Gastroesophageal sphincter (tissue), 4 donors: ENCODE measurements at places on chromosomes 13 and 19. TPM values are rescaled to one million over a fixed set of nuclear protein-coding genes. Genes with fewer than 3 reads are reported as not detected.
A peak's percentile ranks its signal among the peaks of the same experiment; 100 is the strongest.

ZNF66 gene
- total RNA-seq, result 1.7 TPM

MCEMP1 gene
- 0.96 TPM for total RNA-seq

SHC2 gene
- 24.6 TPM for total RNA-seq

RDH8 gene
- total RNA-seq, result not detected

CEP89 gene
- 21.5 TPM for total RNA-seq

PCDH20 gene
- total RNA-seq, result 9.2 TPM

DNA sequence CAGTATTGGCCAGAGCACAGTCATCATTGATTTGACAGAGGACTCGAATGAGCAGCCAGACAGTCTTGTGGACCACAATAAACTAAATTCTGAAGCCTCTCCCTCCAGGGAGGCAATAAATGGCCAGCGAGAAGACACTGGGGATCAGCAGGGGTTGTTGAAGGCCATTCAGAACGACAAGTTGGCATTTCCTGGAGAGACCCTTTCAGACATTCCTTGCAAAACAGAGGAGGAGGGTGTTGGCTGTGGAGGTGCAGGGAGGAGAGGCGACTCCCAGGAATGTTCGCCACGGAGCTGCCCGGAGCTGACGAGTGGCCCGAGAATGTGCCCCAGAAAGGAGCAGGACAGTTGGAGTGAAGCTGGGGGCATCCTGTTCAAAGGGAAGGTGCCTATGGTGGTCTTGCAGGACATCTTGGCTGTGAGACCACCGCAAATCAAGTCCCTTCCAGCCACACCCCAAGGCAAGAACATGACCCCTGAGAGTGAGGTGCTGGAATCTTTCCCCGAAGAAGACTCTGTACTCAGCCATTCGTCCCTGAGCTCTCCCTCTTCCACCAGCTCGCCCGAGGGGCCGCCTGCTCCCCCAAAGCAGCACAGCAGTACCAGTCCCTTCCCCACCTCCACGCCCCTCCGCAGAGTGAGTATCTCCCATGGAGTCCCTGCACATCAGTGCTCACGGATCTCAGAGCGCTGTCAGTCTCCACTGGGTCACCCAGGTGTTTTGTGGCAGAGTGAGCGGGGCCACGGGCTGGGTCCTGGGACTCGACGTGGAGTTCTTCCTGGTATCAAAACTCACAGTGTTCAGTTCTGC lies 6.9 kb downstream of the CHAF1A start:
- ATAC-seq, result no peak

DNA sequence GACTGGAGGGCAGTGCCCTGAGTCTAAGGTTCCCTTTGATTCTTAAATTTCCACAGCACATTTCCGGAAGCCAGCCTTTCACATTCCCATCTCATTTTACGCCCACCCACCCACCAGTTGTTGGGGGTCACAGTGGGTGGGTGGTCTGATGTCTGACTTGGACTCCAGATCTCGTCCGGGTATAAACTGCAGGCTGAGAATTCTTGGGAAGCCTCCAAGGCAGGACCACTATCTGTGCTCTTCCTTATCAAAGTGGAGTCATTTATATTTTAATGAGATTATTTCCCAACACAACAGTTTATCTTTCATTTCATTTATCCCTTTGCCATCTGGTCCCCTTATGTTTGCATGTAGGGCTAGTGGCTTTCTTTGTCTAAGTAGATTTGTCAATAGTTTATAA lies 3.6 kb upstream of the FAM124A start:
- ATAC-seq, result no peak

- ATAC-seq, result no peak
Measured at GRCh38 chr13:21338156-21338555, 120.9 kb downstream of the ZDHHC20 start.

DNA sequence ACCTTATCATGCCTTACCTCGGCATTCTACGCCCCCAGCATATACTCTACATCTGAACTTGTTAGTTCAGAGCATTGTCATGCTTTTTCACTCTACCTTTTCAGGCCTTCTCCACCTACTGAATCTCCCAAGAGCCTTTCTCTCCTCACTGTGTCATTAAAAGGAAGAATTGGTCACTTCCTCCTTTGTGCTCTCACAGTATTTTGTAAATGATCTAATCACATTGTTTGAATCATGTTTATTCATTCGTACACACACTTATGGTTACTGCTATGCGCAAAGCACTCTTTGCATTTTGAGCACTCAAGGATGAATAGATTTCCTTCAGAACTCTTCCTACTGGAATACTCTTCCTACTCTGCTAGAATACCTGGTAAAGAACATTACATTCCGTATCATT lies 15.8 kb upstream of the ELF1 start:
- ATAC-seq, result no peak

GRCh38 chr13:30017880-30018279 lies 167.5 kb upstream of the UBL3 start:
- no peak for ATAC-seq

DNA sequence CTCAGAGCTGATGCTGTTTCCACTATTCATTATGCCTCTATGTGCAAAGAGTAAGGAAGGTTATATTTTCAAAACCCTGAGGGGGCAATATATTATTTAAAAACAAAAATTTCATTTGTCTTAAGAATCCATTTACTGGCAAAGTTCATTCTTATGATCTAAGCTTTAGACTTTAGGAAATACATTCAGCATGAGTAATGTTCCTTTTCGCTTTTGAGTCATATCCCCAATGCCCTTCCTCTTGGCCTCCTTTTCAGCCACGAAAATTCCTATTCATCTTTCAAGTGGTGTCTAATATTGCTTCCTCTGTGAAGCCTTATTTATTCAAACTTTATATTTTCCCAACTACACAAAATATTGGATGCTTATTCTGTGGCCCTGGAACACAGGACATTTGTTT lies 1317.0 kb downstream of the PCDH9 start:
- peak; percentile 73 for ATAC-seq

DNA sequence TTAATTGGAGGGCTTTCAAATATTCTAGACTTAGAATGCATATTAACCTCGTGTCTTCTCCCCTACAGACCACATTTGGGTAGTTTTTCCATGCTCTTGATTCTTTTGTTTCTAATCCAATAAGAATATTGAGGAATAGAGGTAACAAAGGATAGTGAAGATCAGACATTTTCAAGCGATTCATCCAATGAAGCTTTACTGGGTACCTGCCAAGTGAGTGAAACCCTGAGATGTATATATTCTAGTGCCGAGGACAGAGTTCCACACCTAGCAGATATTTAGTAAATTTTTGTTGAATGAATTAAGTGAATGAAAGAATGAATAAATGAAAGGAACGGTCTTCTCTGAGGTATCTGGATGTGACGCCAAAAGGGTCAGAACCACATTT lies 442 bp upstream of the RFC3 start:
- ATAC-seq, result peak; percentile 23

- no peak for ATAC-seq
Measured at GRCh38 chr13:27133889-27134288, 37.7 kb downstream of the USP12 start.

DNA sequence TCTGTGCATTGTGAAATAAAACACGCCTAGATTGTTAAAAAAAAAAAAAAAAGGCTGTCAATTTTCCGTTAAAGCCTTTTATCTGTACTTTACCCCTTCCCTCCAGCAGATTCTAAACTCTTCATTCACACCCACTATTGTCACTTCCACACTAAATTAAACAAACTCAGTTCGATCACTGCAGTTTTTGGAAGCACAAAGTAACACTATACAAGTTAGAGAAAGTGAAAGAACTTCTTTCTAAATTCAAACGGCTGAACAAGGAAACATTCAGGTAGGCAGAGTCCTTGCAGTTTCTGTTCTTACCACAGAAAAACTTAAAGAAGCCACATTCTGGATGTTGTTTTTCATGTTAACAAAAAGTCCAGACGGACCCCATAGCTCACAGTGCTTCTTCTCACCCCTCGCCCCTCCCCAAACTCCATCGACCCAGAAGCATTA lies 27.5 kb upstream of the UBE2L5 start:
- ATAC-seq, result no peak

DNA sequence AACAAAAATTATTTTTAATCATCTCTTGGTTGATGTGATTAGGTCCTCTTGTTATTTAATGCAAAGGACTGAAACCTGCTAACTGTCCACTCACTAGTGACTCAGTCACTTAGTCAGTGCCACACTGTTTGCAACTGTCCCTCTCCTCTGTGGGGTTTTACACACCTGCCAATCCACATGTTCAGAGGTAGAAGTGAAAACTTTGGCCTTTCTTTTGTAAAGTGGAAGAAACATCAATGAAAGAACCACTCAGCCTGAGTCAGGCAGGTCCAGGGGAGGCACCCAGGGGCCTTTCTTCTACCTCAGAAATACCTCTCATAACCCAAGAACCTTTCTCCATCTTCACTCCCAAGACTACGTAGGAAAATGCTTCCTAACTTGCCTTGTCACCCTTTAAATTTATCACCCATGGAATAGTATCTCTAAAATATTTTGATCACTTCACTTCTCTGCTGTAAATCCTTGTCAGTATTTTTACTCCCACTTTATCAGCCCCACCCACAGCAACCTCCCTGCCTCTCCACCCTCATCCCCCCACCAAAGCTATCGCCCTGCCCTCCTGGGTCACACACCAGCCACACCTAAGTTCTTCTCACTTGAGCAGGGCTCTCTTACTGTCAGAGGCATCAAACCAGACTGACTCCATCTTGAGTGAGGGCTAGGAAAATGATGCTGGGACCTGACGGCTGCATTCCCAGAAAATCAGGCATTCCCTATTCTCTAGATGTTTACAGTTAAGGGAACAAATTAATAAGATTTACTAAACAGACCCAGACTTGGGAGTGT lies 29.6 kb upstream of the EEF1AKMT1 start:
- no peak for ATAC-seq

GRCh38 chr13:21661097-21661909 lies 9.6 kb upstream of the FGF9 start:
- no peak for ATAC-seq

GRCh38 chr13:31007417-31007816 lies 75.0 kb downstream of the TEX26 start:
- no peak for ATAC-seq

GRCh38 chr13:61852116-61852619 lies 436.5 kb upstream of the PCDH20 start:
- ATAC-seq, result no peak

DNA sequence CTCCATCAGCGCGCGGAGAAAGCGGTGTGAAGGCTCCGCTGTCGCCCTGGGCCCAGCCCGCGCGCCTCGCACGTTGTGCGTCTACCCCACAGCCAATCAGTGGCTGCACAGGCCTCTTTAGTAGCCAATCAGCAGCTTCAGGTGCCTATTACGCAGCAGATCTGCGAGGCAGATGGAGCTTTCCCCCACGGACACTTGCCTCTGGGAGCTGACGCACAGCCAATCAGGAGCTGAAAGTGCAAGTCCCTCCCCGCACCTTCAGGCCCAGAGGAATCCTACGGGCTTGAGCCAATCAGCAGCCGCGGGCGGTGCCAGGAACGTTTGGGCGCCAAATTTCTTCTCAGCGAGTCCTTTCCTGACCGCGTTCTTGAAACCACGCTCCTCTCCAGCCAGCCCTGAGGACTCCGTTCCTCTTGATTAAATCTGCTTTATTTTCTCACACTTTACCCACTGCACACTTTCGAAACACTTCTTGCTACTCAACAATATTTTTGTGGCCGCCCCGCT lies 39.9 kb downstream of the SIGLEC7 start:
- no peak for ATAC-seq

GRCh38 chr13:31168166-31168565 lies 6.5 kb upstream of the HSPH1 start:
- no peak for ATAC-seq

DNA sequence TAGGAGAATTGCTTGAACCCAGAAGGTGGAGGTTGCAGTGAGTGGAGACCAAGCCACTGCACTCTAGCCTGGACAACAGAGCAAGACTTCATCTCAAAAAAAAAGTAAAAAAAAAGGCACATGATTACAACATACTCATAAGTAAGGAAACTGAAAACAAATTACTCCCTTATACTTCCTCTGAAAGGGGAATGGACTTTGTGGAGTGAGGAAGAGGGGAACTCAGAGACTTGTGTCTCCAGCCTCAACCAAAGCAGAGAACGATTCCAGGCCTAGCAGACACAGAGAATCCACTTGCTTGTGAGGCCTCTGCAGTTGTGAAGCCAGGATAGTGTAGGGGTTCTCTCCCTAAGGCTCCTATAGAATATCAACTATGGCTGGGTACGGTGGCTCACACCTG lies 4.3 kb upstream of the LATS2 start:
- no peak for ATAC-seq

DNA sequence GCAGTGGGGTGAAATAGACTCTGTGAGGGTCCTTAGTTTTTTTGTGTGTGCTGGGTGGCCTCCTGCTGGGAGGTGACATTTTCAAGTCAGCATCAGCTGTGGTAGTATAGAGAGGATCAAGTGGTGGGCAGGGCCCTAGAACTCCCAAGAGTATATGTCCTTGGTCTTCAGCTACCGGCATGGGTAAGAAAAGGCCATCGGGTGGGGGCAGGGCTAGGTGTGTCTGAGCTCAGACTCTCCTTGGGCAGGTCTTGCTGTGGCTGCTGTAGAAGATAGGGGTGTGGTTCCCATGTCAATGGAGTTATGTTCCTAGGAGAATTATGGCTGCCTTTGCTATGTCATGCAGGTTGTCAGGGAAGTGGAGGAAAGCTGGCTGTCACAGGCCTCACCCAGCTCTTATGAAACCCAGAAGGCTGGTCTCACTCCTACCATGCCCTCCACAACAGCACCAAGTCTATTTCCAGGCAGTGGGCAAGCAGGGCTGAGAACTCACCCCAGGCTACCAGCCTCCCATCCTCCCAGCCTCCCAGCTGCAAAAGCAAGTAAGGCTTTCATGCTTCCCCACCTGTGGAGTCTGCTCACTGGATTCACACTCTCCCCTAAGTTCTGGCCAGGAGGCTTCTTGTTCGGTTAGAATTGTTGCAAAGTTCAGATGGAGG lies 130.6 kb upstream of the SOX1 start:
- ATAC-seq, result no peak

DNA sequence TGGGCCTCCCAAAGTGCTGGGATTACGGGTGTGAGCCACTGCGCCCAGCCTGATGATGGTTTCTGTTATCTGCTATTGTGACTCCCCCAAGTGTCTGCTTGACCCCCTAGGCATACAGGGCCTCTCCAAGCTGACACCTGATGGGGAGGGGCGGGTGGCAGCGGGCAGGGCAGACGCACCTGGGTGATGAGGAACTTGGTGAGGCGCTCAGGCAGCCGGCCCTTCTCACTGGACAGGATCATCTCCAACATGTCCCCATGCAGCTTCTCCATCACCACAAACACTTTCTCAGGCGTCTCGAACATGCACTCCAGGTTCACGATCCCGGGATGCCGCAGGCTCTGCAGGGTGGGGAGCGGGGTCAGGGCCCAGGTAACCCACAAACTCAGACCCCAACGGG lies 27.6 kb downstream of the PRKD2 start:
- no peak for ATAC-seq
